ENCODE measurements at places on chromosomes 11 and 22.

- no peak for DNase-seq
Observed at GRCh38 chr11:61553373-61554171, 27.3 kb downstream of the SYT7 start.

DNA sequence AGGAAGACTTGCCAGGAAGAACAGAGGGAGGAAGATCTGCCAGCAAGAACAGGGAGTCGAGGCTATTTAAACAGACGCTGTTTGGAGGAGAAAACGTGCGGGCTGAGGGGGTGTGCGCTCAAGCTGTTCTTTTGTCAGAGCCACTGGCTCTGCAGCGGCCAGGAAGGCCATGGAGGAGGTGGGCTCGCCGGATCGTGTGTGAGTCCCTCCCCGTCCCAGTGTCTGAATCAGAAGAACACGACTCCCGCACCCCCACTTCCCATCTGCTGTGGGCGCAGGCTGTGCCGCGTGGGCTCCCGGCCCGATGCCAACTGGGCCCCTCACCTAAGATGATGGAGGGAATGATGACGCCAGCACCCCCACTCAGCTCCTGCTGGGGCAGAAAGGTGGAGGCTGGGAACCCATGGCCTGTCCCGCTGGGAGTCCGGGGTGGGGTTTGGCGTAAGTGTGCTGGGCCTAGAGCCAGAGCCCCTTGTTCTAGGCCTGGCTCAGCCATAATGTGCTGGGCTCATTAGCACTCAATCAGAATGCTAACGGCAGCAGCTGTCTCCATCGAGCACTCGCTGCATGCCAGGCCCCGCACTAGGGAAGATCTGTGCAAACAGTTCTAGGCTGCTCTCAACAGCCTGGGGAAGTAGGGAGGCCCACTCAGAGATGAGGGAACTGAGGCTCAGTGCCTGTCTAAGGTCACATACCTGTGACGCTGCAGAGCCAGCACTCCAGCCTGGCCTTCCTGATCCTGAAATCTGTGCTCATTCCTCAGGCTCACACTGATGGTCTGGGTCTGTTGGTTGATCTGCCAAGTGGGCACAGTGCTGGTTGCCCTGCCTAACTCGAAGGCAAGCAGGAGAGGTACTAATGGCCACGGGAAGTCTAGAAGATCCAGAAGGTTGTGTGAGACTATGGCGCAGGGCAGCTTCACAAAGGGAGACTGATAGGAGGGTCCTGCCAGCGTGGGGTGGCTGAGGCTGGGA, 11.5 kb downstream of the NPTXR start:
- DNase-seq, result no peak

DNA sequence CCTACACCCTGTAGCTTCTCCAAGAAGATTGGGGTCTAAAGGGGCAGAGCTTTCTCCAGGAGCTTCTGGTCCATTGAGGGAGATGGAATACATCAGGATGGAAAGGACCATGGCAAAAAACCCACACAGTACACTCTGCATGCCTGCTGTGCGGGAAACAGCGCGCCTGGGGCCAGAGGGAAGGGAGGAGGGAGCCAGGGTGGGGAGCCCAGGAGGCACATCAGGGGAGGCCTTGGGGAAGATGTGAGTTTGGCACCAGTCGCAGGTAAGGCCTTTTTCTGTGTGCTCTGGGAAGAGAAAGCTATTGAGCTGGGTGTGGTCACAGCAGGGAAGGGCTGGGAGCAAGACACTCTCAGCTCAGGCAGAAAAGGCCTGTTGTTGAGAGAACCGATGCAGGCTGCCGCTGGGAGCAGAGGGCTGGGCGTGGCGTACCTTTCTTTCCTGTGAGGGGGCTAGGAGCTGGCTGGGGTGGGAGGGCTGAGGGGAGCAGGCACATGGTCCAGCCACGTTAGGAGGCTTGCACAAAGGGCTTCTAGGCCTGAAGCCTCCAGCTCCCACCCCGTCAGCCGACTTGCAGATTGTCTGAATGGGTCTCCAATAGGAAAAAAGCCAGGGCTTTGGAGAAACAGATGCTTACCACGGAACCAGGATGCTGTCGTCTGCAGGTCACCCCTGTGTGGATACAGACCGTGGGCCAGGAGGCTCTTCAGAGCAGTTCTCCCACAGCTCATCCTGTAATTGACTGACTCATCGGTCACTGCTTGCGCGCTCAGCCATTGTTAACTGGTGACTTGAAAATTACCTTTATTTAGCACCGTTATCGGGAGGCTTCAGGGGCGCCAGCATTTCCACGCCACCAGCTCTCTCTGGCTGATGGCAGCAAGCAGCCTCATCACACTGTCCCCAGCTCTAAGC, 237.3 kb downstream of the ST3GAL4 start:
- no peak for DNase-seq

DNA sequence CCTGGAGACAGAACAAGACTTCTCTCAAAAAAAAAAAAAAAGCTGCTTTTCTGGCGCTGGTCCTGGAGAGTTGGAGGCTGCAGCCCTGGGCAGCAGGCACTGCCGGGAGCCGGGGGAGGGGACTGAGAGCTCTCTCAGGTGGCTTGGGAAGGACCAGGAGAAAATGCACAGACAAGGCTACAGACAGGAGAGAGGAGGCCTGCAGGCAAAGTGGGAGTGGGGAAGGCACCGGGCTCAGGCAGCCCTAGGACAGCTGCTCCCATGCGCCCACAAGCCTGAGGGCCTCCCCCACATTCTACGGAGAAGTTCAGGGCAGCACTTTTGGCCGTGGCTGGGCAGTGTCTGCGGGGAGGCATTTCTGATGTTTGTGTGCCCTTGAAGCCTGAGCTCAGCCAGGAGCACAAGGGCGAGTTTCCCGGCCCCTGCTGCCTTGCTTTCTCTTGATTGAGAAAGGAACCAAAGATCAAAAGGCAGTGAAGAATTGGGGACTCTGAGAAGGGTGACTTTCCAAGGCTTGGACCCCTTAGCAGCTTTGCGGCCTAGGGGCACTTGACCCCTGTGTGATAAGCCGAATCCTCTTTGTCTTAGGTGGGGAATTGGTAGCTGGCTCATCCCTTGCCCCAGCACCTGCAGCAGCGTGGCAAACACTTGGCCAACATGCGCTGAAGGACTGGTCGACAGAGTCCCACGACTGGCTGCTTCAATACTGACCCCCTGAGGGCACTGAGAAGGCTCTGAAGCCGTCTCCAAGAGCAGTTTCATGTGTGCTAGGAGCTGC, 35.3 kb downstream of the PPM1F start:
- no peak for DNase-seq

DNA sequence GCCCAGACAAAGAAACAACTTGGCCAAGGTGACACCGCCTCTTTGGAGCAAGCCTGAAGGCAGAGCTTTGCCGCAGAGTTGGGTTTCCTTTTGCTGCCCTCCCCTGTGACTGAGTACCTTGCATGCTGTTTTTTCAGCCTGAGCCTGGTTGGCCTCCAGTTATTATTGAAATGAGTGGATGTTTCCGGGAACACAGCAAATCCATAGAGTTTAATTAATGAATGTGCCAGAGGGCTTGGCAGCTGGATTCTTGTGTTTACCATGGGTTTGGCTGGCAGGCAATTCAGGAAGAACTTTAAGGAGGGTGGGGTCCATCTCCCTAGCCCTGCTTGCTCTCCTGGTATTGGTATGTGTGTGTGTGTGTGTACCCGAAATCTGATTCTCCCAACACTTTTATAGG, 65.6 kb upstream of the CRYBB3 start:
- no peak for DNase-seq

GRCh38 chr11:60371854-60372253, 6.5 kb upstream of the MS4A7 start:
- DNase-seq, result no peak

DNA sequence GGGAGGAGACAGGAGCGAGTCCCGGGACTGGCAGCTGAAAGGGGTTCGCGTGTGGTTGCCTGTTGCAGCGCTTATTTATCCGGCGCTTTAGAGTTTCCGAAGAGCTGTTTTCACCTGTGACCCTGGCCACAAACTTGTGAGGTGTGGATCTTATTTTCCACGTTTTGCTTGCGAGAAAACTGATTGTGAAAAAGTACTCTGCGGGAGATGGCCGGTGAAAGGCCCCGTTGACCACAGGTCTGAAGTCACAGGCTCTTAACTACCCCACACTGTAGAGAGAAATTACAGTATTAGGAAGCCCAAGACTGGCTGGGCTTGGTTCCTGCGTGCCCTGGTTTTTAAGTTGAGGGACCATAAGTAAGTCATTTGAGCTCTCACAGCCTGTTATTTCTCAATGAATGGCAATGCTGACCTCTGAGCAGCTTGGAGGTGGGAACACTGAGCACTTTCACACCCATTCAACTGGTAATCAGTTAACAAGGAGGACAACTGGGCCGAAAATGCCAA, 379 bp upstream of the RAB38 start:
- no peak for DNase-seq

DNA sequence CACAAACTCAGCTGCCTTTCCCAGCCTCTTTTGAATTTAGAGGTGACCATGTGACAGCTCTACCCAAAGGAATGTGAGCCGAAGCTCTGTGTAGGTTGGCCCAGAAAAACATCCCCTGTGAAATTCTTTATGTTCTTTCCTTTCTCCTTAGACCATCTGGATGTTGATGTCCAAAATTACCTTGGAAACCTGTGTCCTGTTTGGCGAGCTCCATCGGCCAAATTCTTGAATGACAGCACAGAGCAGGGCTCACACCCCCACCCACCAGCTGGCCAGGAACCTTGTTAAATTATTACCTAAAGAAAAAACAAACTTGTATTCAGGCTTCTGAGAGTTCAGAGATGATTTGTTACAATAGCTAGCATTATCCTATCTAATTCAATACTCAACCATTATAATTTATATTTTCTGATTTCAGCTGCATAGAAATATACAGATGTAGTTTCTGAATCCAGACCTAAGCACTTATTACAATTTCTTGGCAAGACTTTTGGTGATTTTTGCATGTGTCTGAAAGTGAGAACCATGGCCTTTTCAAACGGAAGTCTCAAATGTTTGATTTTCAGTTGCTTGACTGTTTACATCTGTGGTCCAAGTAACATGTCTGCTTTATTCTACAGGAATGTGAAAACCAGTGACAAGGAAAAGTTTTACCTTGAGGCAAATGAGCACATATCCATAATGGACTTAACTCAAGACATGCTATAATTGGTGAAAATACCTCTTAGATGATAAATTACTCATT, 554.2 kb downstream of the NTM start:
- DNase-seq, result no peak

- DNase-seq, result no peak
Observed at GRCh38 chr11:76376746-76377558, 4.0 kb downstream of the THAP12 start.

GRCh38 chr11:129815596-129816461, at the start of gene TMEM45B:
TMEM45B (plus strand) TSS chr11:129815848; CDS start chr11:129852483, 36,635 bp downstream.
- DNase-seq, result no peak

GRCh38 chr11:15525582-15525981, 410.9 kb downstream of the INSC start:
- DNase-seq, result no peak

GRCh38 chr11:97525273-97525672, 1135.5 kb downstream of the JRKL start:
- no peak for DNase-seq

GRCh38 chr11:73982595-73982989, at the start of gene UCP2:
UCP2 (minus strand) TSS chr11:73982843; CDS start chr11:73978378, 4,465 bp downstream.
- peak; percentile 77 for DNase-seq

GRCh38 chr11:44979543-44980399, 29.1 kb upstream of the TP53I11 start:
- no peak for DNase-seq

DNA sequence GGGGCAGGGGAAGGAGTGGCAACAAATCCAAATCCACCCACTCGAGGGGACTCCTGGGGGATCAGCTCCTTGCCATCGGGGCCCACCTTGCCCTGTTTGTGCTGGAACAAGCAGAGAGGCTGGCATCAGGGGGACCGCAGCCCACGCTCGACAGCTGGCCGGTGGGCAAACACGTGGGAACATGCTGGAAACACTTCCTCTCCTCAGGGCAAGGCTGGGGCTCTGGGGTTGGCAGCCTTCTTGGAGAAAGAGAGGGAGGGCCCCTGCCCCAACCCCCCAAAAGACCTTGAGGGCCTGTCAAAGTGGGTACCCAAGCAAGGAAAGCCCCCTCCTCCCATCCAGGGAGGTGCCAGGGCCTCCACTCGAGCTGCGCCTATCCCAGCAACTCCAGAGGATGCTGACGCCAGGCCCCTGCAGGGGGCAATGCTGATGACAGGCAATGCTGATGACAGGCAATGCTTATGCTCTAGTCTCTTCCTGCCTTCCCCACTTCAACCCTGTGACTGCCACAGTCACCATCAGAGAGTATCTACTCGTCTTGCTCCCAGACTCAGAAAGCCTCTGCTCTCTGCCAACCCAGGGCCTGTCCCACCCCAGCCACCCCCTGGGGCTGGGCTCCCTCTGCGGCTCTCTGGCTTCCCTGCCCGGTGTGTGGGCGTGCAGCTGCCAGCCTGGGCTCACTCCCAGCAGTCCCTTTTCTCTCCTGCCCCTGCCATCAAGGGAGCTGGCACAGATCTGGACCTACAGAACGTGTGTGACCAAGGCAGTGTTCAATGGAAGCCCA, 6.0 kb downstream of the ESS2 start:
- no peak for DNase-seq

- DNase-seq, result no peak
Observed at GRCh38 chr11:72239849-72240460, 4.0 kb downstream of the PHOX2A start.

DNA sequence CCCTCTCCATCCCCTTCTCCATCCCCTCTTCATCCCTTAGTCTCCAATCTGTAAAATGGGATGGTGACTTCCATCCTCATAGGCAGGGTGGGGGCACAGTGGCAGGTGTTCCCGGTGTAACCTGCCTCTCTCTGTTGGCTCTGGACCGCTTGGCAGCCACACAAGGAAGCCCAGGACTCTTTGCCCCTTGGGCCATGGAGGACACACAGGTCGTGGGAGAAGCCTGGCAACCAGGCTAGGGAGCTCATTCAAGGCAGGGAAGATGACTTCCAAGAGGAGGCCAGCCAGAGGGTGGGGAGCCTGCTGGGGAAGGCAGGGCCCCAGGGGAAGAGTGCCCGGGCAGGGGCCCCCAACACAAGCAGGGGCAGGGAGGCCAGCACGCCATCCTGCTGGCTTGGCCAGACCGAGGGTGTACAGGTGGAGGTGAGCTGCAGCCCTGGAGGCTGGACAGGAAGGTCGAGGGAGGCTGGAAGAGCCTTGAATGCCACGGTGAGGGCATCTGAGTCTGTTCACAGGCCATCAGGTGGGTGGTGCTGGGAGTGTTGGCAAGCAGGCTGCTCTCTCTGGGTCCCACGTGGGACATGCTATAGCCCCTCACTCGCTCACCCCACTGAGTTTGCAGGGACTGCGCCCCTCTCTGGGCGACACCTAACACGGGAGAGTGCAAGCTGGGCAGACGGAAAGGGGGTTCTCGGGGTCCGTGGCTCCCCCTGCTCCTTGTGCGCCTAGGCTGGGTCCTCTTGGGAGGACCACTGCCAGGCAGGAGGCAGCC, 15.5 kb upstream of the CTSD start:
- no peak for DNase-seq

DNA sequence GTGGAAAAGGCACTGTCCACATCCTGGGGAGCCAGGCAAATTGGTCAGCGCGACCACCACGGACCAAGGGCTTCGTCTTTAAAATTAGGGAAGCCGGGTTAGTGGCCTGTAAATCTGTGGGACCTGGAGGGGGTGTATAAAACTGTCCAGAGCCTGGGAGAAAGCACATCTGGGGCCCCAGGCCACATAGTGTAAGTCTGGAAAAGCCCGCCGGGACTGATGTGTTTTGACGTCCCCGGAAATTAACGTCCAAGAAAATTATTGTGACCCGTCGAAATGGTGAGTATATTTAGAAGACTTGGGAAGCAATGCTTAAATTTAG, 4.2 kb upstream of the IGF2 start:
- DNase-seq, result no peak

- no peak for DNase-seq
Observed at GRCh38 chr22:30077279-30077880, 2.9 kb upstream of the HORMAD2 start.
